ENCODE measurements at places on chromosomes 12 and 14. TPM values are rescaled to one million over a fixed set of nuclear protein-coding genes. Genes with fewer than 3 reads are reported as not detected.

DNA sequence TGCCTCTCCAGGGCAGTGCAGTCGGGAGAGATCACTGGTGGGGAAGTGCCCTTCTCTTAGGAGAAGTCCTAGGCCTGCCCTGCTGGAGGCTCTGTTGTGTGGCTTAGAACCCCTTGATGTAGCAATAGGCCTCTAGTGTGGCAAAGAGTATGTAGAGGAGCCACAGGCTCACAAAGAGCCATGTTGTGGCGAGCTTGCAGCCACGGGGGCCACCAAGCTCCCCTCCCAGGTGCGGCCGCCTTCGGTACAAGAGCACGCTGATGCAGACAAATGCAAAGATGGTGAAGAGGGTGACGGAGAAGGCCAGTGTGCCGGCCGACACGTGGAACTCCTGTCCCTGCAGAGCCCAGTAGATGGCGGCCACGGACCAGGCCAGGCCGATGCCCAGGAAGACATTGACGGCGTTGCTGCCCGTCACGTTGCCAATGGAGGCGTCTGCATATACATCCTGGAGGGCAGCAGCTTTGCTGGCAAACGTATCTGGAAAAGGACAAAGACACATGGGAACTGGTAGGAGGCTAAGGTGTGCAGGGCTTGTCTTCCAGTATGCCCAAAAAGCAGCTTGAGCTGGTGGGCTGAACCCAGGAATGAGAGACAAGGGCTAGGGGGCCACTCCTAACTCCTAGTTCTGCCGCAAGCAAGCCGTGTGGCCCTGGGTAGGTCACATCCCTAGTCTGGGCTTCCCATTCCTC is 142.8 kb downstream of the SLC8A3 start:
- no peak for DNase-seq

DNA sequence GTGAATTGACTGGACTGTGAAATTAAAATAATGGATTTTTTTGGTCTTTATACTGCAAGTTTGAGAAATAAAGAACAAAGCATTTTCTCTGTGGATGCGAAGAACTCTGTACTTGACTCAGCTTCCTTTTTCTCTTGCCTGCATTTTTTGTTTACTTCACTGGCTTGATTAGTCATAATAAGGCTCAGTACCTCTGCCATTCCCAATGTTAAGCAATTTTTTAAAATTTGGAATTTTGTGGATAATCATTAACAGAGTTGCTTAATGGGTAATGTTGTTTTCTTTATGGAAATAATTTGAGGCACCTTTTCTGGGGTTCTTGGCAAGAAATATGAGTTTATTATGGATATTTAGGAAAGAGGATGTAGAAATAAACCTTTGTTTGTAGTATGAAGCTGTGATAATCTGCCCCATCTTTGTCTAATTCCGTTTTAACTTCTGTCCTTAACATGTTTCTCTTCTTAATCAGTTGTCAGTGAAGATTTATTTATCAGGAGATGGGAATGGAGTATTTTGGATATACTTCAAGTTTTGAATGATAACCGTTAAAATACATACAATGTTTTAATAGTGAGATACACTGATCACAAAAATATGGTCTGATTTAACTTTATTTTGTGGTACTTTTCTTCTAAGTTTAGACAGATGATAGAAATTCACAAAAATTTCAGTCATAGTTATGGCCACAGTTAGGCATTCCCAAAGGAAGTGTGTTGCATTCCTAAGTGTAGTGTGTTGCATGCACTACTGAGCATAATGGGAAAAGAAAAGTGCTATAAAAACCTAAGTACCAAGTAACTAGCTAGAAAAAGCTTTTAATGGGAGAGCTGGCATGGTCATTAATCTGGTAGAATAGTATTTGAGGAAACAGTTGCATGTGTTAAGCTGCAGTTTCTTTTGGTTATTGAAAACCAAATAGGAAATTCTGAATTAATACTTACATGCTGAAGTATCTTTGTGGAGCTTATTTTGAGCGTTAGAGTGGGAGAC is 27.7 kb downstream of the WNK1 start:
- no peak for DNase-seq

DNA sequence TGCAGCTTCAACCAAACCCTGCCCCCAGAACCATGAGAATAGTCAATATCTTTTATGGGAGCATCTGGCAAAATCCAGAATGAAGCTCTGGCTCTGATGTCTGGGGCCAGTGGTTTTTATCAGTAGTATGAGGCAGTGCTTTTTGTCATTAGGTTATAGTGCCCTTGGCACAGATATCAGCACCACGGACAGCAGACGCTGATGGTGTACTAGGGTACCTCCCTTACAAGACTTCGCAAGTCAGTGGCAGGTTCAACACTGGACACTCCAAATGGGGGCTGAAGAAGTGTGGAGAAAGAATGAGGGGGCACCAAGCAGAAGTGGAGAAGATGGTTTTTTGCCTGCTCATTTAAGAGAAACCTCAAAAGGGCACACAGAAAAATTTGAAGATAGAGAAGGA is 68.2 kb upstream of the E2F7 start:
- peak; percentile 29 for DNase-seq

- DNase-seq = peak; percentile 67
Measured at GRCh38 chr12:12736759-12737676, 19.9 kb downstream of the CDKN1B start.

GRCh38 chr12:84157170-84157569 is 755.4 kb downstream of the SLC6A15 start:
- no peak for DNase-seq

Gene EIF2S3B
- total RNA-seq = 1.0 TPM

All from activated CD4-positive, alpha-beta T cell treated with anti-CD3 and anti-CD28 coated beads, Interleukin-2, amount 10 ng/mL, durations not matched to agents 7 days and 5 days (primary cell).